ENCODE measurements at places on chromosomes 5 and 9.

DNA sequence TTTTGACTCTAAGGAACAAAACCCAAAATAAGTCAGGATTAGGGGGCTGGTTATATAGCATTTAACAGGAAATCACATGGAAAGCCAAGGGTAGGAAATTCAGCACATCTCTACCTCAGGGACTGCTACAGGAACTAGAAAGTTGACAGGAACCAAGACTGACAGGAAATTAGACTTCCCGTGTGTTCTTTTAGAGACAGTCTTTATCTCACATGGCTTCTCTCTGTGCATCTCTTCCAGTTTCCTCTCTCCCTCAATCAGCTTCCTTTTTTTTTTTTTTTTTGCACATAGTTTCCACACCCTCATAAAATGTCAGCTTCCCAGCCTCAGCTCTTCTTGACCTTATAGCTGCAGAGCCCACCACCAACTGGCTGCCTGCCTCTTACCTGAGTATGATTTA lies 4.8 kb downstream of the RECK start:
- DNase-seq = no peak

- no peak for DNase-seq
These were observed 2.8 kb downstream of the BRD3OS start for GRCh38 chr9:134028076-134028475.

DNA sequence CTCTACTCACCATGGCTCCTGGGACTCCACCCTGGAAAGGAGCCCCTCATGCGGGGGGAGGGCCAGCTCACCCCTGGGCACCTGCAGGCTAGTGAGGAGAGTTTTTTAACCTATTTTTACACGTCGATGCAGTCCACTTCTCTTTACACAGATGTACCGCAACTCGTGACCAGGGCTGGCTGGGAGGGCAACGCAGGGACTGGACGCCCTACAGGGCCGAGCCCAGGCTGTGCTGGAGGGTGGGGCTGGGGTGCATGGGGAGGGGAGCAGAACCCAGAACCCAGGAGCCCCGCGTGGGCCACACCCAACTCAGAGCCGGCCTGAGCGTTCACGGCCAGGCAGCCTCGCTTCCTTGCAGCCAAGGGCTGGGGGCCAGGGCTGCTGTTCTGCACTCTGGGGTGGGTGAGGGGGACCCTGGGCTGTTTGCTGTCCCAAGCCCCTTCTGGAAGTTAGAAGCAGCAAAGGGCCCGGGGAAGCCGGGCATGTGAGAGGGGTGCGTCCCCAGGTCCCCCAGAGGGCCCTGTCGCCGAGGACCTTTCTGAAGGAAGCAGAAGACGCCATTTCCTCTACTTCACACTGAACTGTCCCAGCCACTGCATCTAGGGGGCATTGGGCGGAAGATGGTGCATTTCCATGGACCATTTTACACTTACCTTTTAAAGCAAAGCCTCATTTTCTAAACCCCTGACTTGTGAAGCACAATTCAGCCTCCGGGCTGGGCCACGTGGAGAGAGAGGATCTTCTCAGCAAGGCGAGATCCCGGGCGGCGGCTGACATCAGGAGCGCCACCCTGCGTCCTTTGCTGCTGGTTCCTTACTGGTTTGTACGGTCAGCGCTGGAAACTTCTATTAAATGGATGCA lies 90.5 kb downstream of the KCNT1 start:
- DNase-seq = no peak

- no peak for DNase-seq
These were observed 169.3 kb downstream of the PAX5 start for GRCh38 chr9:36864491-36865410.

DNA sequence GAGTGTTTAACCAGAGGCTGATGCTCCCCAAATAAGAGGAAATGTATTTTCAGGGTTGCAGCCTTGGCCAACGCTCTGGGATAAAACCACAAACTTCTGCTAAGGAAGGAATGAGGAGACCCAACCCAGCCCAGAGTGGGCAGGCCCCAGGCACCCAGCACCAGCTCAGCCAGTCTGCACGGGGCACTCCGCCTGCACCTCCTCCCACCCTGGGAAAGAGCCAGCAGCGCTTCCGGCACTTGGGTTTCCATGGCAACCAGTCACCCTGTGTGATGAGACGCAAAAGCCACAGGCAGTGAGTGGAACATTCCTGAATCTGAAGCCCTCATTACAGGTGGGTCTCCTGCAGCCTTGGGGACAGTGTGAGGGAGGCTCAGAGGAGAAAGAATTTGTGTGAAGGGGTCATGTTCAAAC lies 85.2 kb upstream of the ZBTB43 start:
- DNase-seq = peak; percentile 90

DNA sequence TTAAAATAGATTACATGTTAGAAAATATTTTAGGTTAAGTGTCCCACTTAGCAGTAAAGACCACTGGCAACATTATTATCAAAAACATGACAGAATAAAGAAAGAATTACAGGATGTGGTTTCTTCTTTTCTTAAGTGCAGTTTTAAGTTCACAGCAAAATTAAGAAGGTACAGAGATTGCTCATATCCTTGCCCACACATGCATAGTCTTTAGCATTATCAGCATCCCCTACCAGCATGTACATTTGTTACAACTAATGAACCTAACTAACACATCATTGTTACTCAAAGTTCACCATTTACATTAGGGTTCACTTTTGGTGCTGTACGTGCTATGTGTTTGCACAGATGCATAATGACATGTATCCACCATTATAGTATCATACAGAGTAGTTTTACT lies 837.7 kb upstream of the CDH9 start:
- DNase-seq = no peak

GRCh38 chr9:14627513-14627912 lies 65.7 kb downstream of the ZDHHC21 start:
- no peak for DNase-seq
